ENCODE measurements at places on chromosomes 1 and 21.

- no peak for DNase-seq
Observed at GRCh38 chr1:213138391-213138790, 87.3 kb downstream of the RPS6KC1 start.

GRCh38 chr1:24540906-24541710 is 14.8 kb upstream of the NCMAP start:
- DNase-seq, result no peak

- no peak for DNase-seq
Observed at GRCh38 chr1:9628541-9629444, 22.7 kb upstream of the PIK3CD start.

DNA sequence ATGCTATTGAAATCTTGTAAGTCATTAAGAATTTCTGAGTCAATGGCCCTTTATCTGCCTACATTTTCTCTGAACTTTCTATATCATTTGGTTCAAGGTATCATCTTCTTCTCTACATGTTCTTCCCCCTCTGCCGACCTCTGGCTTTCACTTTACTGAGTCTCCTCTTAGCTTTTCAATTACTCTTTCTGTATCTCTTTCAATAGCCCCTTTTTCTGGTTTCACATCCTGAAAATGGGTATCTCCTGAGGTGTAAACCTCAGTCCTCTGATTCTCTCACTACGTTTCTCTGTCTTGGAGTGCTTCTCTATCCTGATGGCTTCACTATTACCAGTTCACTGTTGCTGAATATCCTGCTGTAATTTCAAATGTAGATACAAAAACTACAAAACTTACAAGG is 98.9 kb downstream of the LYST start:
- DNase-seq, result no peak

DNA sequence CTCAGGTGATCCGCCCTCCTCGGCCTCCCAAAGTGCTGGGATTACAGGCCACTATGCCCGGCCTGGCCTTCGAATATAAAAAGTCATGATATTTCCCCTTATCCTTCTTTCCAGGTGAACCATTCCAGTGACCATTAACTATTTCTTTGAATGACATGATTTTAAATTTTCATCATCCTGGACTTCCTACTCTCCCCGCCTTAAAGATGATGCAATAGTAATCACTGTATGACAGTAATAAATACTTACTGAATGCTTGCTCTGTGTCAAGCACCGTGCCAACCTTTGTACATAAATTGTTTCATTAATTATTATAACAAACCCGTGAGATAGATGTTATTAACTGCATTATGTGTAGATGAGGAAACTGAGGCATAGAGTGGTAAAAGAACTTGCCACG is 19.9 kb upstream of the ATP1A1 start:
- DNase-seq, result no peak

GRCh38 chr21:37619464-37619974 is 252.9 kb downstream of the DYRK1A start:
- no peak for DNase-seq

DNA sequence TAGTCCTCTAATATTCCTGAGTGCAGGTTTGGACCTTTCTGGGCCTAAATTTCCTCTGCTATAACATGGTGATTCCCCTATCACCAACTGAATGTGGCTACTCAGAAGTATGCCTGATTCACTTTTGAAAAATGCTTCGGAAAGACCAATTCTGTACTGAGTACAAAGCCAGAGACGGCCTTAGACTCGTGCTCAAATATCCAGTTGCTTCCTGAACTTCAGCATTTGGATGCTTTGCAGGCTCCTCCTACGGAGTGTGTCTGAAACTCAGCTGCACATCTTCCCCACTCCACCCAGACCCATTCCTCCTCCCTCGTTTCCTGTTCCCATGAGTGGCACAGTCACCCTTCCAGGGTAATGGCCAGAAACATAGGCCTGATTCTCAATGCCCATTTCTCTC is 98.4 kb upstream of the GADD45A start:
- no peak for DNase-seq

DNA sequence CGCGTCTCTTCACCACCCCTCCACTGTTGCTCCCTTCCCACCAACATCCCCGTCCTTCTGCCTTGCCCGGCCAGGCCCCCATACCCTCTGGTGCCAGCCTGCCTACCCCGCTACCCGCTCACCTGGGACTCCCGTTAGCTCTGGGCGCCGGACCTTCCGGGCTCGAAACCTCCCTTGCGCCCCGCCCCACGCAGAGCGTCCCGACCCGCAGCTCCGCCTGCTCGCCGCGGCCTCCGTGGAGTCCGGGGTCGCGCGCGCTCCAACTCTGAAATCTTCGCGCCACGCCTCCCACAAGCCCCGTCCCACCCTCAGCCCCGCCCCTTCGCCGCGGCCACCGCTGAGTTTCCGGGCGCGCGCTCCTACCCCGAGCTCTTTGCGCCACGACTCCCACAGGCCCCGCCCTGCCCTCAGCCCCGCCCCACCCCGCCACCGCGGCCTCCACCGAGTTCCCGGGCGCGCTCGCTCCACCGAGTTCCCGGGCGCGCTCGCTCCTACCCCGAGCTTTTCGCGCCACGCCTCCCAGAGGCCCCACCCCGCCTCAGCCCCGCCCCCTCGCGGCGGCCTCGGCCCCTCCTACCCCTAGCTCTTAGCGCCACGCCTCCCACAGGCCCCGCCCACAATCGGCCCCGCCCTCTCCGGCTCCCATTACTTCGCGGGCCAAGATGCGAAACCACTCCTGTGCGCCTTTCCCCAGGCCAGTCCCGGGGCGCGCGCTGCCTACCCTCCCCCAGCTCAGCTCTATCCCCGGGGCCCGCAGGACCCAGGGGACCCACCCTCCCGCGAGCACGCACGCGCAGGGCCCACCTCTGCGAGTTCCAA is at the start of gene IFT25:
Gene IFT25, minus strand, starts transcription at position 267 of the 819 bp plus-strand sequence. CDS start 5,617 bp downstream, outside the sequence.
- peak; percentile 98 for DNase-seq

- no peak for DNase-seq
Observed at GRCh38 chr1:71862756-71863155, 419.6 kb downstream of the NEGR1 start.

- DNase-seq, result no peak
Observed at GRCh38 chr1:174812656-174813055, 187.1 kb upstream of the CACYBP start.

DNA sequence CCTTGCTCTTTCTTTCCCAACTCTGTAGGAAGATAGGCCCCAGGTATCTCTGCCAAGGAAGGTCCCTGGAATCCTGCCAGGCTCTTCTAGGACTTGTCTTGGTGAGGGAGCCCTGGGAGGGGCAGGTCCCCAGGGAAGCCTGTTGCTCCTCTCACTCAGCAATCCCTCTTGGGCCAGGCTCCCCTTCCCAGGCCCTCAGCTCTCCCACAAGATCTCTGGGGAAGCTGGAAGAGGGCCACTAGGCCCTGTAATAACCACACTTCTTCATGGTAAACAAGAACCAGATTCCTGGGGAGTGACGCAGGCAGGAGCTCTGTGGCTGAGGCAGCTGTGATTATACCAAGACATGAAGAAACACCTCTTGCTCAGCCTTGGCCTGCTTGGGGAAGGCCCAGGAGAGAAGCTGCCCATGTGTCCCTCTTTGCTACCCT is 9.9 kb upstream of the MAPKAPK2 start:
- DNase-seq, result peak; percentile 97

- DNase-seq, result no peak
Observed at GRCh38 chr1:152190589-152190988, 31.6 kb upstream of the RPTN start.

DNA sequence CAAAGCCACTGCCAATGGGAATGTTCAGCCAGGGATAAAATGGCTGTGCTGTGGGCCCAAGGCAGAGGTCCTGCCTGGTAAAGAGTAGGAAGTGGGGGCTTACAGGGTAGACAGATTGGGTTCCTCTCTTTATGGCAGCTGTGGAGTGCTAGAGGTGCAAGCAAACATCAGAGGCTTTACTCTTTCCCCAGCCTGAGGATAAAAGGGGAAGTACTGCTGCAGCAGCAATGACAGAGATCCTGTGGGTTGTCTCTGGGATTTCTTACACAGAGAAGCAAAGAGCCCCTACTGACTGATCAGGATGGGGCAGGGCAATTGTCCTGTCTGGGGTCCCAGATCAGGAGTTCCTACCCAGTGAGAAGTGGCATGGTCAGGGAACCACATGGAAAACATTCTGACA is 54.2 kb downstream of the DRAM2 start:
- no peak for DNase-seq

DNA sequence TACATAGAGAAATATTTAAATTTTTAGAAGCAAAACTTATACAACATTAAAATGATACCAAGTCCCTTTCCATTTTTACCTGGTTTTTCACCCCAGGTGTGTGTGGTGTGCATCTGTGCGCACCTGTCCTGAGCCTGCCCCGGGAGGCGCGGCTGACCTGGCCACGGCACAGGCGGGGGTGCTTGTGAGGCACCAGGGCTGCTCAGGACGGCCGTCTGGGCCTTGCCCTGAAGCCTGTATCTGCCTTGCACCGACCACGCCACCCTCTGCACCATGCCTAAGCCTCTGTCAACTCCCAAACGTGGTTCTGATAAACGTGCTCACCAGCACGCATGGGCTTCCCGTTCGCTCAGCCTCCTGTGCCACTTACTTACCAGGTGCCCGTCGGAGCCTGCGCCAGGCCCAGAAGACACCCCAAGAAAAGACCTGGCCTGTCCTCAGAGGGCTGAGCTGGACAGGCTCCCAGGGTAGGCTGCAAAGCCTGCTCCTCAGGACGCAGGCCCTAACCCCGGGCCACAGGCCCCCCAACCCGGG is 20.9 kb downstream of the PANK4 start:
- no peak for DNase-seq

DNA sequence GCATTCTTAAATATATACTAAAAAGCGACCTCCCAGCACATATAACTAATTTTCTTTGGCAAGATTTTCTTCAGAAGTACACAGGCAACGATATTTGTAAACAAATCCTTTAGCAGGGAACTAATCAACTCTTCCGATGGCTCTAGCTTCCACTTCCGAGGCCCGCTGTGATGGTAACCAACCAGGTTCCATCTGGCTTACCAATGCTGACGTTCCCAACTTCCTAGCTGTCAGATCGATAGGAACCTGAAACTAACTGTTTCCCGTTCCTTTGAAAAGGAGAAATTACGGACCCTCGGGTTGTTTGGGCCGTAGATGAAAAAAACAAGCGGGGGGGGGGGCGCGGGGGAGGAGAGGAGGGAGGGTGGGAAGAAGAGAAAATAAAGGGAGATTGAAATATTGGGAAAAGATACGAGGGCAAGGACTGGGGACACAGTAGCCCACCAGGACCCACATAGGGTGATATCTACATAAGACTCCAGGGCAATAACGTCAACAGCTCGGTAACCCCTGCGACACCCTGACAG is 513 bp downstream of the GTF2B start:
- DNase-seq, result no peak

GRCh38 chr1:151825751-151826660 is 5.6 kb downstream of the RORC start:
- DNase-seq, result no peak

DNA sequence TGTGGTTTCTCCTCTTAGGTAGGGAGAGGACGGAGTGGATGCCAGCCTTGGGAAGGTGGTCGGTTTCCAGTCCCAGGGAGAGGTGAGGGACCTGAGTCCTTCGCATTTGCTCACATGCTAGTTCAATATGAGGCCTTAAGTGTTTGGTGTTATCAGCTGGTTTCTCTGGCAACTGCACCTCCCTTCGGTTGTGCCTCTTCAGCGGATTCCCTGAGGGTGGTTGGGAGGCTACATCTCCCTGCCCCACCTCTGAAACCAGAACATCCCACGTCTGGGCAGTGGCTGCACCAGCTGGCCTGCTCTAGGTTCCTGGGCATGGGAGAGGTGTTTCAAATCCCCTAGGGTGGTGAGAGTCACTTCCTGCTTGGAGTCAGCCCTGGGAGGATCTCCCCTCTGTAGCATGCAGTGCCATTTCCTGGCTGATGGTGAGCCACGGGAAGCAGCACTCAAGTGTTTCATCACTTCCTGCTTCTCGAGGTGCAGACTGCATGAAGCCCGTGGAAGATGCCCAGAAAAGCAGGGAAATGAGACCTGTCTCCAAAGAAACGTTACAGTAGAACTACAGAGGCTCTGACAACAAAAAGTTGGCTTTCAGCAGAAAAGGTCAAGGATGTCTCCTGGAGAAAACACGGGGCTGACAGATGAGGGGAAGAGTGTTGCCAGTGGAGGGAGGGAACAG is 4.5 kb downstream of the TMEM125 start:
- peak; percentile 60 for DNase-seq

GRCh38 chr1:910311-910880 is 13.3 kb upstream of the SAMD11 start:
- peak; percentile 65 for DNase-seq

- no peak for DNase-seq
Observed at GRCh38 chr1:33874636-33875035, 10.8 kb downstream of the HMGB4 start.

GRCh38 chr1:36835696-36836095 is 198.6 kb downstream of the GRIK3 start:
- no peak for DNase-seq

DNA sequence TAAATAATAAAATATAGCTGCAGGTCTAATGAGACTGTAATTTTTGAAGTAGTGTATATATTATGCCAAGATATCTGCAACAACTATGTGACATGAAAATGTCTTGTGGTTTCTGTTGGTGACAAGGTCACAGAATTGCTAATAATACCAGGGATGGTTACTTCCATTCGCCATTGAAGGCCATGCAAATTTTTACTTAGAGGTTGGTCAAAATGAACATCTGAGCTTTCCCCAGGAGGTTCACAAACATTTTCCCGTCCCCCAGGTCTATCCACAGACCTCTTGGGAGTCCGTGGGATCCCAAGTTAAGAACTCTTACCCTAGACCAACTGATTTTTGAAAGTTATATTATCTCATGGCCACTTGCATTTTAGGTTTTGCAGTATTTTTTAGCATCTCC is 62.7 kb downstream of the BCL9 start:
- DNase-seq, result no peak

- DNase-seq, result no peak
Observed at GRCh38 chr1:206558794-206559671, 51.7 kb downstream of the RASSF5 start.

DNA sequence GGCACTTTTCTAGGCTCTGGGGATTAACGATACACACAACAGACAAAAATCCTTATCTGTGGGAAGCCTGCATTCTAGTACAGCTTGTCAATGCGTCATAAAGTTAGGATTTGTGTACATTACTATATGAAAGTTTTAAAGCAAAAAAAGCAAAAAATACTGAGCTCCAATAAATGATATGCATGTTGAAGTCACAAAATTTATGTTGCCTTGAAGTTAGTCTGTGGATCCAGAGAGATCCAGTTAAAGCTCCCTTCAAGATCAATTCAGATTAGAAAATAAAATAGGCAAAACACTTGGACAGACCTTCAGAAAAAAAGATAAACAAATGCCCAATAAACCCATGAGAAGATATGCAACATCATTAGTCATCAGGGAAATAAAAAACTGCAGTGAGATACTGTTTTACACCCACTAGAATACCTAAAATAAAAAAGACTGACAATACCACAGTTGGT is 33.1 kb upstream of the KCNQ4 start:
- DNase-seq, result no peak

GRCh38 chr1:150809651-150810050 is 1.6 kb upstream of the CTSK start:
- DNase-seq, result no peak
